Pulmonary artery endothelial cell (primary cell): ENCODE measurements at places on chromosomes 11 and 22. TPM values are rescaled to one million over a fixed set of nuclear protein-coding genes. Genes with fewer than 3 reads are reported as not detected.

Gene TMEM126B
- total RNA-seq: 53.0 and 71.9 TPM in 2 replicates

Gene RGL4
- total RNA-seq: not detected in 2 replicates

Gene FOLH1
- 0.07 TPM in 1 of 2 replicates, not detected in the other for total RNA-seq

Gene TIMP3
- total RNA-seq: 0.07 and 0.85 TPM in 2 replicates

Gene PTPN5
- total RNA-seq: not detected in 2 replicates

Gene TSSK2
- total RNA-seq: not detected in 2 replicates

Gene YPEL1
- 4.5 and 5.6 TPM in 2 replicates for total RNA-seq

DNA sequence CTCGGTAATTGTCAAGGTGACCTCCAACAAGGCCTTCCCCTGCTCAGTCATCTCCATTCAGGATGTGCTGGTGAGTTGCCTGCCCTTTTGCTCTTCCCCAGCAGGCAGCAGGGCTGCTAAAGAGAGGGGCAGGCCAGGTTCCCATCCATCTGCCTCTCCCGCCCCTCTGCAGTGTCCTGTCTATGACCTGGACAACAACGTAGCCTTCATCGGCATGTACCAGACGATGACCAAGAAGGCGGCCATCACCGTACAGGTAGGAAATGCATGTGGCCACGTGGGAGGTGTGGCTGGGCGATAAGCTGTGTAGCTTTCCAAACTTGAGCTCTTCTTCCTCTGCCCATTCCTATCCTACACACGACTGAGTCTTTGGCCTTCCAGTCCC, 4.0 kb downstream of the SIDT2 start:
- DNase-seq: no peak

- DNase-seq: peak; percentile 59
Observed at GRCh38 chr11:117378976-117379865, 51.6 kb downstream of the CEP164 start.

GRCh38 chr11:68040101-68040956, 1.5 kb downstream of the TCIRG1 start:
- peak; percentile 55 for DNase-seq

DNA sequence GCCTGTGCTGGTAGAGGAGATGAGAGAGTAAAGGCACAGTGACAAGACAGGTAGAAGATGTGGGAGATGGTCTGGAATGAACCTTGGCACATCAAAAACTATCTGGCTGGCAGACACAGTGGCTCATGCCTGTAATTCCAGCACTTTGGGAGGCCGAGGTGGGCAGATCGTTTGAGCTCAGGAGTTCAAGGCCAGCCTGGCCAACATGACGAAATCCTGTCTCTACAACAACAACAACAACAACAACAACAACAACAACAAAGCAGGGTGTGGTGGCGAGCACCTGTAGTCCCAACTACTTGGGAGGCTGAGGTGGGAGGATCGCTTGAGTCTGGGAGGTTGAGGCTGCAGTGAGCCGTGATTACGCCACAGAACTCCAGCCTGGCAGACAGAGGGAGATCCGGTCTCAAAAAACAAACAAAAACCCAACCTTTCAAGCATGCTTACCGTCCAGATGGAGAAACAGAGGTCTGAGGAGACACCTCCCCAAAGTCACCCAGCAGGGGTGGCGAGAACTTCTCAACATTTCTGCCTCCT, 11.8 kb downstream of the KCTD21 start:
- DNase-seq: no peak

- no peak for DNase-seq
Observed at GRCh38 chr22:22576244-22576988, 17.4 kb upstream of the PRAME start.

GRCh38 chr11:57360991-57361390, 20.0 kb downstream of the PRG3 start:
- DNase-seq: no peak

GRCh38 chr11:33868647-33869461, 23.0 kb downstream of the LMO2 start:
- DNase-seq: no peak

- peak; percentile 19 for DNase-seq
Observed at GRCh38 chr11:96393753-96394348, 4.0 kb downstream of the JRKL start.

- no peak for DNase-seq
Observed at GRCh38 chr11:28878025-28878424, 769.8 kb downstream of the METTL15 start.

GRCh38 chr11:57761301-57762234, at the start of gene CTNND1:
TSS of gene CTNND1 (plus strand) at chr11:57761802. CDS start at chr11:57791479, 29,677 bp downstream.
- DNase-seq: peak; percentile 94

DNA sequence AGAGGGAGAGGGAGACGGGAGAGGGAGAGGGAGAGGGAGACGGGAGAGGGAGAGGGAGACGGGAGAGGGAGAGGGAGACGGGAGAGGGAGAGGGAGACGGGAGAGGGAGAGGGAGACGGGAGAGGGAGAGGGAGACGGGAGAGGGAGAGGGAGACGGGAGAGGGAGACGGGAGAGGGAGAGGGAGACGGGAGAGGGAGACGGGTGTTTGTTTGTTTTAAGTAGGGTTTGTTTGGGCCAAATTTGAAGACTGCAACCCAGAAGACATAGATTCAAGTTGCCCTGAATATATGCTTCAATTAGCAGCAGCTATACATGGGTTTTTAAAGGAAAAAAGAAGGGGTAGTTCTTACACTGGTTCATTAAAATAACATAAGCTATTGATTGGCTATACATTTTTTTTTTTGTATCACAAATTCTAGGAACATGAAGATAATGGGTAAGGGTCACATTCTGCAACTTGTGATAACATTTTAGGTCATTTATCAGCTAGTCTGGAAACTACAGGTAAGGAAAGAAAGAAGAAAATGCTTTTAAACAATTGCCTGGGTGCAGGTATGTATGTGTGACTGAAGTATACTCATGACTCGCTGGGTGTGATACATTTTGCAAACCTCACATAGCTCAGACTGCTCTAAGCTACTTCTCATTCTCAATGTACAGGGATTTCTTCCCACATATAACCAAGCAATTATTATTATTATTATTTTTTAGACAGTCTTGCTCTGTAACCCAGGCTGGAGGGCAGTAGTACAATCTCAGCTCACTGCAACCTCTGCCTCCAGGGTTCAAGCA, 67.3 kb downstream of the MCHR1 start:
- no peak for DNase-seq

GRCh38 chr11:72736452-72737069, 15.6 kb downstream of the ARAP1 start:
- DNase-seq: no peak
